AG08396 (cell line): ENCODE measurements at places on chromosomes 3 and 15.

DNA sequence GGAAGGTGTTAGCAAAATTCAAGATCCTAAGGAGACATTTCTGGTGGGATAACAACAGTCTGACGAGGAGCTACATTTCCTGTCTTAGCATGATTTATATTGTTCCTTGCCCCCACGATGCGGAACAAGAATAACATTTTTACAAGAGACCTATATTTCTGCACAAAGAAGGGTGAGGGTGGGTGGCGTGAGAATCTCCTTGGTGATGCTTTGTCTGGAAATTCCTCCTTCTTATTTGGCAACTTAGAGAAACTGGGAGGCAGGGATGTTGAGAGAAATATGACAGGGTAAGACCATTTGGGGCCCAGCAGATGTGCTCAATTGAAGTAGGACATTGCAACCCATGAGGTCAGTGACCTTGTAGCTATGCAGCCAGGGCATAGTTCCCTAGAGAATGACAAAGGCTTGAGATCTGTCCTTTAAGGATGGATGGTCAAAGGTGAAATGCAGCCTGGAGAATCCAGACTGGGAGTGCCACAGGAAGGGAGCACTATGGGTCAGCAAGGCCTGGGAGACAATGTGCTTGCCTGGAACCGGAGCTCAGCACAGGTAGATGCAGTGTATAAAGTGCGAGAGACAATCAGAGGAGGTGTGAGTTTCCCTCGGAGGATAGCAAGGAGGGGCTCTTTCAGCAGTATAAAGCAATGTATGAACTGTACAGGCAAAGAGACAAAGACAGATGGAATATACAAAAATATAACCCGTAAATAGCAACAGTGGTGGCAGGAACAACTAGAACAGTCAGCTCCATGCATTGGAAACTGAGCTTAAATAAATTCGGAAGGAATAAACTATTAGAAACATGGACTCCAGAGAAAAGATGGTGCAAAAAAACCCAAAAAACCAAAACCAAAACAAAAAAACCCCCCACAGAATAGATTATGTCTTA, 317.6 kb upstream of the TBL1XR1 start:
- DNase-seq: no peak

- no peak for DNase-seq
Observed at GRCh38 chr15:33119273-33119672, 75.2 kb downstream of the FMN1 start.

GRCh38 chr3:77414881-77415280, 375.0 kb downstream of the ROBO2 start:
- DNase-seq: no peak

GRCh38 chr3:90016555-90016954, 909.1 kb downstream of the EPHA3 start:
- no peak for DNase-seq

DNA sequence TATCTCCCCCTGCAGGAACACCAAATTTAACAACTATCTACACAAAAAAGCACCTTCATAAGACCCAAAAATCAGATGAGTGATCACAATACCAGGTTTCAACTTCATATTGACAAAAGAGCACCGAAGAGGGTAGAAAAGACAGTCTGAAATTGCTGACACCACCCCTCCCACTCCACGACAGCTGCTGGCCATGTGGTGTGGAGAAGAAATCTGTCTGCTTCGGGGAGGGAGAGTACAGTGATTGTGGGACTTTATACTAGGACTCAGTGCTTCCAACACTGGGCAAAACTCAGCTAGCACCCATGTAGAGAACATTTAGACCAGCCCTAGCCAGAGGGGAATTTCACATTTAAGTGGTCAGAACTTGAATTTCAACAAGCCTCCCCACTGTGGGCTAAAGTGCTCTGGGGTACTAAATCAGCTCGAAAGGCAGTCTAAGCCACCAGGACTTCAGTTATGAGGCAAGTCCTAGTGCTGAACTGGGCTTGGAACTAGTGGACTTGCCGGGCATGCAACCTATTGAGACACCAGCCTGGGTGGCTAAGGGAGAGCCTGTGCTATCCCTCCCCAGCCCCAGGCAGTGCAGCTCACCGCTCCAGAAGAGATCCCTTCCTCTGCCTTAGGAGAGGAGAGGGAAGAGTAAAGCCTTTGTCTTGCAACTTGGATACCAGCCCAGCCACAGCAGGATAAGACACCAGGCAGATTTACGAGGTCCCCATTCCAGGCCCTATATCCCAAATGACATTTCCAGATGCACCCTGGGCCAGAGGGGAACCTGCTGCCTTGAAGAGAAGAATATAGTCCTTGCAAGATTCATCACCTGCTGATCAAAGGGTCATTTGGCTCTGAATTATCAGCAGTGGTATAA, 44.6 kb upstream of the POU1F1 start:
- no peak for DNase-seq
